ENCODE measurements at places on chromosomes 6 and 20. TPM values are rescaled to one million over a fixed set of nuclear protein-coding genes. Genes with fewer than 3 reads are reported as not detected.

Gene NRN1
- polyA plus RNA-seq = 5.6 TPM

Gene TAGAP
- 0.39 TPM for polyA plus RNA-seq

Gene SLPI
- polyA plus RNA-seq = not detected

Gene ASIP
- polyA plus RNA-seq = not detected

Gene SLC44A4
- not detected for polyA plus RNA-seq

Gene TRAPPC3L
- 0.30 TPM for polyA plus RNA-seq

Gene ELOVL2
- polyA plus RNA-seq = 9.4 TPM

Gene OLIG3
- not detected for polyA plus RNA-seq

Gene HAO1
- not detected for polyA plus RNA-seq

Gene ULBP1
- polyA plus RNA-seq = not detected

Gene SF3B5
- 341 TPM for polyA plus RNA-seq

Gene F13A1
- polyA plus RNA-seq = 6.2 TPM

Gene TREML2
- not detected for polyA plus RNA-seq

Gene TRIM15
- not detected for polyA plus RNA-seq

Gene SDCBP2
- 5.5 TPM for polyA plus RNA-seq

Gene BPIFB1
- polyA plus RNA-seq = not detected

Gene DEFB115
- not detected for polyA plus RNA-seq

Gene KIAA1755
- 1.2 TPM for polyA plus RNA-seq

Gene MLIP
- 31.5 TPM for polyA plus RNA-seq

Gene PPP1R16B
- 7.0 TPM for polyA plus RNA-seq

Gene HLA-DOB
- not detected for polyA plus RNA-seq

Gene RAET1L
- not detected for polyA plus RNA-seq

Gene SMLR1
- polyA plus RNA-seq = not detected

Gene ARMH2
- polyA plus RNA-seq = not detected

Gene MAFB
- 1.7 TPM for polyA plus RNA-seq

Gene TRIM40
- polyA plus RNA-seq = not detected

Gene FAM217A
- not detected for polyA plus RNA-seq

Gene ANGPT4
- polyA plus RNA-seq = not detected

Gene OPN5
- 2.9 TPM for polyA plus RNA-seq

Gene GGTLC1
- not detected for polyA plus RNA-seq

Gene VGLL2
- not detected for polyA plus RNA-seq

Gene SLC17A3
- not detected for polyA plus RNA-seq

Gene MROH8
- 3.8 TPM for polyA plus RNA-seq

Gene FNDC1
- 0.36 TPM for polyA plus RNA-seq

Gene LHFPL5
- not detected for polyA plus RNA-seq

Gene VSTM2L
- polyA plus RNA-seq = 23.6 TPM
